ENCODE measurements at places on chromosomes 4 and X.

DNA sequence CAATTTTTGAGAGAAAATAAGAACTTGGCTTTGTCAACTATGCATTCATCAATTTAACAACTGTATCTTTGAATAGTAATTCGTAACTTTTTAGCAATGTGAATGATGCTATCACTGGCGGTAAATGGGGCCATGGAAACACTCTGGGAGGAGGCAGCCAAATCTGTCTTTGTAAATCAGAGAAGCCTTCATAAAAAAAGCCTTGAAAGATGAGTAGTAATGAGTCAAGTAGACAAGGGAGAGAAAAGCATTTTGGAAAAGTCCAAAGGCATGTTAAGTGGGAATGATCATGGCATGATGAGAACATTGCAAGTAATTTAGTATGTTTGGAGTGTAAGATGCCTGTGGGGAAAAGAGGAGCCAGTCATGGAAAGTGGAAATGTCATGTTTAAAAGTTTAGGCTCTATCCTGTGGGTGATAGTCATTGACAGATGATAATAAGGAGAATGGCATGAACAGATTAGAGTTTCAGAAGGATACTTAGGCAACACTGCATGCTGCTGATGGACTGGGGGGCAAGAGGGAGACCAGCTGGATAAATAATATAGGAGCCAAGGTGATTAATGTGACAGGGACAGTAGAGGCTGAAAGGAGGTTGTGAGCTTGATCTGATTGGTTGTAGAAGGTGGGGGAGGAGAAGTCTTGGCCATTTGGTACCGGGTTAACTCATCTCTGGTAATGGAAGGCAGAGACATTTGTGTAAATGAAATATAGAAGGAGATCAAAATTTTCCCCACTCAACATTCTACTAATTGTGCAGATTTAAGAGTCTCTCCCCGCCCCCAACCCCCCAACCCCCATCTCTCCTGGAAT, 16.3 kb downstream of the SPRY1 start:
- DNase-seq: no peak

- no peak for DNase-seq
These were observed 262.8 kb downstream of the PRDM5 start for GRCh38 chr4:120659616-120660170.

- DNase-seq: no peak
These were observed 1590.6 kb downstream of the PCDH18 start for GRCh38 chr4:135941671-135942070.

DNA sequence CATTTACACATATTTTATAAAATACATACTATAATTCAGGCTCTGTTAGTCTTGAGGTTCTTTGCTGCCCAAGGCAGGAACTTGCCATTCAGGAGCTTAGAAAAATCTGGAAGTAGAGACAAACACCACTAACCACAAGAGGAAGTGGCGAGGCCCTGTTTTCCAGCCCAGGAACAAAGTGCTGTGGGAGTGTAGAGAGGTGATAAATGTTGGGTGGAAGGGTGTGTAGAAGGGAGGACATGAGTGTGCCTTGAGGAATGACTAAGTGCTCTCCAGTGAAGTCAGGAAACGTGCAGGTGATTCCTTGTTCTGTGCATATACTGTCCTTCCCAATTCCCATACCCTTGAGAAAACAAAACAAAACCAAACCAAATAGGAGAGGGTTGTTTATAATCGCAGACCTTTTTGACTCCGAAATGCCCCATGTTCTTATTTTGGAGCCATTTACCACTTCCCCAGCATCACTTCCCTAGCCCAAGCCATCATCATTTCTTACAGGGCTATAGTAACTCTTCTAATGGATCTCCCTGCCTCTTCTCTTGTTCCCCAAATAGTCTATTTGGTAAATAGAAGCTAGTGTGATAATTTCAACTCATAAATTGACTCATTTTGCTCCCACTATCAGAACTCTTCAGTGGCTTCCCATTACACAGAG, 83.2 kb downstream of the GPAT3 start:
- peak; percentile 71 for DNase-seq

GRCh38 chr4:114420069-114420468, 178.5 kb upstream of the UGT8 start:
- DNase-seq: no peak

DNA sequence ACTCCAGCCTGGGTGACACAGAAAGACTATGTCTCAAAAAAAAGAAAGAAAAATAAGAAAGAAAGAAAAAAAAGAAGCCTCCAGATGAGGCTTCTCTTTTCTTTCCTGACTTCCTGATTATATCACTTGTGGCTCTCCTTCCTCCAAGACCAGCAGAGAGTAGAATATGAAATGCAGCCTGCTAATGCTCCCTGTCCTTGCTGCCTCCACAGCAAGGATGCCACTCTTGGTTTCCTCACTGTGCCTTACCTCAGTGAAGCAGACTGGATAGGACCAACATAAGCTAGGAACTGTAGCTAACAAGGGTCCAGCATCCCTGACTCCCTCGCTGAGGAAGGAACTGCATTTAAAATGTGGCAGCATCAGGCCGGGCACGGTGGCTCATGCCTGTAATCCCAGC, 11.7 kb downstream of the SLC25A43 start:
- no peak for DNase-seq

- DNase-seq: no peak
These were observed 30.6 kb downstream of the ANK2 start for GRCh38 chr4:113080050-113080449.
